ENCODE measurements at places on chromosomes 5 and 9. TPM values are rescaled to one million over a fixed set of nuclear protein-coding genes. Genes with fewer than 3 reads are reported as not detected.

The ADGRD2 gene
- not detected for total RNA-seq

The IFNA2 gene
- total RNA-seq = not detected

The EDIL3 gene
- total RNA-seq = 28.2 TPM

The C9orf153 gene
- 0.70 TPM for total RNA-seq

The C9orf85 gene
- 14.2 TPM for total RNA-seq

The GARNL3 gene
- total RNA-seq = 35.6 TPM

The ANKRD34B gene
- 0.18 TPM for total RNA-seq

The RC3H2 gene
- 56.8 TPM for total RNA-seq

The PTBP3 gene
- 111 TPM for total RNA-seq

The MEIKIN gene
- total RNA-seq = not detected

The GRM6 gene
- not detected for total RNA-seq

The CTSL gene
- 72.1 TPM for total RNA-seq

The OCLN gene
- 50.4 TPM for total RNA-seq

The CDO1 gene
- 70.7 TPM for total RNA-seq

The GMCL2 gene
- total RNA-seq = not detected

The APBA1 gene
- 24.0 TPM for total RNA-seq

The ZNF474 gene
- 0.18 TPM for total RNA-seq

The GABRA1 gene
- 0.29 TPM for total RNA-seq

The PDE8B gene
- 5.1 TPM for total RNA-seq

The SLC25A2 gene
- total RNA-seq = 0.35 TPM

The GLIPR2 gene
- 20.1 TPM for total RNA-seq

The RETREG1 gene
- 41.3 TPM for total RNA-seq

The ECSCR gene
- 24.9 TPM for total RNA-seq

The UBTD2 gene
- 38.5 TPM for total RNA-seq

The PCDHA10 gene
- total RNA-seq = 1.2 TPM

The SPATA31C1 gene
- total RNA-seq = 0.18 TPM

The VCAN gene
- total RNA-seq = 284 TPM

The SCGB3A2 gene
- 0.93 TPM for total RNA-seq

The SPINK14 gene
- total RNA-seq = not detected

The FAM221B gene
- not detected for total RNA-seq

The SLC34A3 gene
- 3.0 TPM for total RNA-seq

The DMRT2 gene
- total RNA-seq = 7.0 TPM

The DIPK1B gene
- total RNA-seq = 39.6 TPM

The SV2C gene
- 0.18 TPM for total RNA-seq

The PROB1 gene
- total RNA-seq = 11.2 TPM

The FBN2 gene
- total RNA-seq = 144 TPM

The NKD2 gene
- 36.5 TPM for total RNA-seq

The PCDHGB6 gene
- total RNA-seq = 12.3 TPM

The TMOD1 gene
- total RNA-seq = 17.2 TPM
